ENCODE measurements at places on chromosomes 5 and 9.

- no peak for DNase-seq
These were observed 28.9 kb downstream of the FYB1 start for GRCh38 chr5:39190311-39191102.

- DNase-seq = no peak
These were observed 713 bp downstream of the MOB3B start for GRCh38 chr9:27528886-27529315.

DNA sequence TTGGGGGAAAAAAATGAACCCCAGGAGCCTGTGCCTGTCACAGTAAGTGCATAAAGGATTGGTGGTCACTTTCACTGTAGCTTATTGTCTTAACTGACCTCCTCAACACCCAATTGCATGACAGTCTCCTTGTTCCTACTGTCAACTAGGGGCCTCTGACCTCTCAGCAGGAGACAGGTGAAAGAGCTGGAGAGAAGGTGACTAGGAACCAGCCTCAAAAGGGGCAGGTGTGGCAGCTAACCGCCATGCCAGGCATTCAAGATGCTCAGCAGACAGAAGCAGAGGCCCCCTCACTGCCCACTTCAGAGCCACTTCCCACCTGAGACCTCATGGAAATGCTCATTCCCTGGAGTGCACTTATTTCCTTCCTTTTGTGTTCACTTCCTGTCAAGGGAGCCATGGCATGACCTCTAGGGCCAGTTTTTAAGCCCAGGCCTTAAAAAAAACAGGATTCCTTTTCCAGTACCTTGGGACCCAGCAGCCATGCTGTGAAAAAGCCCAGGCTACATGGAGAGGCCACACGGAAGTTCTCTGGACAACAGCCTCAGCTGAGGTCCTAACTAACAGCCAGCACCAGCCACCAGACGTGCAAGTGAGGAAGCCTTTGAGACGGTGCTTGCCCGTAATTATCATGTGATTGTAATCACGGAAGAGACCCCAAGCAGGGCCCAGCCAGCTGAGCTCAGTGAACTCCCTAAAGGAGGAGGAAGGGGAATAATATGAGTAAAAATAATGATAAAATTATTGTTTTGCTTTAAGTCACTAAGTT, 74.9 kb downstream of the NSUN2 start:
- no peak for DNase-seq

DNA sequence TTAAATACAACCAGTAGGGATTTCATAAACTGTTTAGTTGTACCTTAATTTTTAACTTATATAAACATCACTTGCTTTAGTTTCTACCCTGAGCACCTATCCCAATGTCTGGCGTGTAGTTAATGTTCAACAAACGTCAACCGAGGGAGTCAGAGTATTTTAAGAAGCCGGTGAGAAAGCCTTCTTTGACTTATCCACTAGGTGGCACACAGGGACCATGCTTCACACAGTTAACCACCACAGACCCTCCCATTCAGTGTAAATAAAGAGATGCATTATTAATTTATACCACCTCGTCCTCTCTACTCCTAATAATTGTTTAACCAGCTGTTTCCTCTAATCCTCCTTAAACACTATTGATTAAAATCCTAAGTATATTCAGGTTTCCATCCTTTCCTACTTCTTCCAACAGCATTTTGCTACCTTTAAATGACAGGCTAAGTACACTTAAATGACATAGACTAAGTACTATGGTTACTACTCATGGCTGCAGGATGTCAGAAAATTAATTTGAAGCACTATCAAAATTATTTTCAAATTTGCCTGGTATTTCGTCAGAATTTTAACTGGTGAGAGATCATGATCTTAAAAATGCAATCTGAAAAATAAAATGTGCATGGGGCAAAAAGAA, 2.3 kb downstream of the HAPLN1 start:
- no peak for DNase-seq

Data from stimulated activated CD4-positive, alpha-beta T cell treated with anti-CD3 and anti-CD28 coated beads, TNF-alpha, amount 100 ng/mL, for 48 hours (primary cell).